NCI-H1105 (cell line): ENCODE measurements at places on chromosomes 11 and 22.

DNA sequence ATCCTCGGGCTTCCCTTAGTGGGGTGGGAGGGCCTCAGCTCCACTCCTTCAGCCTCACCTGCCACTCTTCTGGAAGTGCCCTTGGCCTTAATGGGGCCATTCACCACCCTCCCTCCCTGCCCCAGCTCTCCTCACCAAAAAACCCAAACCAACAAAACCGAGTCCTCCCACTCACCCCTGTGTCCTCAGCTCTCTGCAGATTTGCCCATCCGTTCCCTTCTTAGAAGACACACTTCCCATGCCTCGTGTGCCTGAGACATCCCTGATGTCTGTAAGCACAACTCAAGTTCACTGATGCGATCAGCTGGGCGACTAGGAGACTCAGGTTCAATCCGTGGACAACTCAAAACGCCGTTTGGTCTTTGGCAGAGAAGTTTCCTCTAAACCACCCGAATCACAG, 839.2 kb downstream of the TBC1D22A start:
- no peak for DNase-seq

- DNase-seq: no peak
Measured at GRCh38 chr11:92827132-92827531, 142.3 kb upstream of the MTNR1B start.

- DNase-seq: no peak
Measured at GRCh38 chr11:77815459-77815858, 5.1 kb downstream of the RSF1 start.

- DNase-seq: no peak
Measured at GRCh38 chr11:111652184-111652583, 49.9 kb downstream of the SIK2 start.

- DNase-seq: no peak
Measured at GRCh38 chr11:23778971-23779370, 717.9 kb upstream of the LUZP2 start.

- DNase-seq: no peak
Measured at GRCh38 chr11:68099474-68100405, 21.4 kb downstream of the CHKA start.

- DNase-seq: no peak
Measured at GRCh38 chr11:59523541-59523940, 12.2 kb downstream of the OR4D9 start.

GRCh38 chr11:47359586-47359985, 7.1 kb upstream of the MYBPC3 start:
- DNase-seq: no peak

- DNase-seq: no peak
Measured at GRCh38 chr11:39365809-39366436, 2093.5 kb downstream of the LRRC4C start.

- DNase-seq: no peak
Measured at GRCh38 chr22:48438800-48439559, 1388.7 kb downstream of the BRD1 start.

- no peak for DNase-seq
Measured at GRCh38 chr11:101296896-101297295, 167.3 kb upstream of the PGR start.

DNA sequence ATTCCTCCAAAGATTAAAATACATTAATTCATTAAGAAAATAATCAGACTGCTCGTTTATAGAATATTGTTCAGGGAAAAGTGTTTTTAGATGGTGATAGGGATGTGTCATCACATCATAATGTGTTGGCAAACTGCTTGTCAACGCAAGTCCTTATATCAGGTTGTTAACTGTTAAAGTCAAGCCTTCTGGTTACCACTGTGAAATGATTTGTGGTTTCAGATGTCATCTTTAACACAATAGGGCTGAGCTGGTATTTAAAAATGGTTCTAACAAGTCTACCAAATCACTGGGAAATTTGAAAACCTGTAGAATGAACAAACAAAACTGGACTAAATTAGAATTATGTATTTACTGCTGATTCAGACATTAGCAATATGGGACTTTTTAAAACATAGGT, 2.4 kb upstream of the MMP13 start:
- DNase-seq: no peak

GRCh38 chr11:31455177-31455576, 54.2 kb downstream of the IMMP1L start:
- no peak for DNase-seq

GRCh38 chr11:60125956-60126585, 37.6 kb downstream of the MS4A2 start:
- DNase-seq: no peak
